ENCODE measurements at places on chromosomes 4 and X.

DNA sequence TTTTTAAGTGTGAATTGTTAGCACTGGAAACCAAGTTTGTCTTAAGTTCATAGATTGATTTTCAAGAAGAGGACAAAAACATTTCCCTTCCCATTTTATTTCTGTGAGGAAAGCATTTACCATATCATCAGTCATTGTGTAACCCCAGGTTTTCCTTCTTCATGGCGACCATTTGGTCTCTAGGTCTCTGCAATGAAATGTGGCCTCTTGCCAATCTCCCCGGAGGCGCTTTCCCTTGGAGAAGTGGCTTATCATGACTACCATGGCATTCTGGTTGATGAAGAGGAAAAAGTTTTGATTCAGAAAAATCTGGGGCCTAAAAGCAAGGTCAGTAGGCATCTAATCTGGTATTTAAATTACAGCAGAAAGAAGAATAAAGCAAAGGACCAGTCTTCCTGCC is 54.4 kb downstream of the ADD1 start:
- DNase-seq, result no peak

DNA sequence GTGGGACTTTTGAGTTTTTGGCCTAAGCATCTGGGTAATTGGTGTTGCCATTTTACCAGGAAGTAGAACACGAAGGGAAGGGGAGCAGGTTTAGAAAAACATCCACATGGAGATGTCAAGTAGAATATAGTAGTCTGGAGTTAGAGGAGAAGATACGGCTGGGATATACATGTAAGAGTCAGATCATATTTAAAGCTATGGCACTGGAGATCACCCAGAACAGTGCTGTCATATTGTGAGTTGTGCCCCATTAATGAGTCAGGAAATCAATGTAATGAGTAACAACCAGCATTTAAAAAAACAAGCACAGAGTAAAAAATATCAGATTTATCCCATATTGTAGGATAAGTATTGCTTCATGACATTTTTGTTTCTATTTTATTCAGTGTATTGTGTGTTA is 4.2 kb downstream of the GSTCD start:
- DNase-seq, result no peak

DNA sequence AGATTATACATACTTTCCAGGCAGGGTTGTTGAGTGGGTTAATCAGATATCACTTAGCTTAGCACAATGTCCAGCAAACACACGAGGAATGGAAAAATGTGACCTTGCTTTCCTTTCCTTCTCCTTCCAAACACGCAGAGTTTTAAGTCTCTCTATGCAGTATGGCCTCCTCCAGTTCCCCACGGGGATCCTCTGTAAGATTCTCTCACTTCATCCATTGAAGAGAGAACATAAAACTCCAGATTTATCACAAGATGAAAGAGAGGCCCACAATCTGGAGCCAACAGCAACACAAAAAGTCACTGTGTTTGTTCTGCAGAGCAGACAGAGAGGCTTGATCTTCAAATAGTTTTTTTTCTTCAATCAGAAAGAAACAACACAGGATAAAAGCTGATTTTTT is 336.8 kb upstream of the CLNK start:
- no peak for DNase-seq

DNA sequence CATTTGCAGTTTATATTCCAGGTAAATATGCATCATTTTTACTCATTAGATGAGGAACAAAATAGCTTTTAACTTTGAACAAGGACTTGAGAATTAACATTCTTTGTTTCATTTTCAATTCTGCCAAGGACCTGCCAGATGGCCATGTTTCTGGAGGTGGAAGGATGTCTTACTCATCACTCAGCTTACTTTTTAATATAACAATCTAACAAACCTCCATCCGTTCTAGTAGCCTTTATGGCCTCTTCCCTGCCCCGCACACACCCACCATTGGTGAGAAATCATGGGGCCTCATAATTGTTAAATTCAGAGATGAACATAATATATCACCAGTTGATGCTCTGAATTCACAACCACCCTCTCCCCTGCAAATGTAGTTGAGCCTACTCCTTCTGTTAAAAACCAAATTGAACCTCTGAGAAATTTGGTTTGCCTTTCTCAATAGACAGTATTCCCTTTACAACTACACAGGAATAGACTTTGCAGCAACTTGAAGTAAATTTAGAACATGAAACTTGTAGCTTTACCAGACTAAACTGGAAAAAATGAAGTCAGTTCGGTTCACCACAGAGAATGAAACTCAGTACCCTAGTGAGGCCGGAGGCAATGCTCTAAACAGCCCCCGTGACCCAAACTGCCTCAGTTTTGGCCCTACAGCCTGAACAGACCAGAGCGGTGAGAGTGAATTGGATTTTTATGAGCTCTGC is 50.1 kb upstream of the ACSL4 start:
- DNase-seq, result no peak

DNA sequence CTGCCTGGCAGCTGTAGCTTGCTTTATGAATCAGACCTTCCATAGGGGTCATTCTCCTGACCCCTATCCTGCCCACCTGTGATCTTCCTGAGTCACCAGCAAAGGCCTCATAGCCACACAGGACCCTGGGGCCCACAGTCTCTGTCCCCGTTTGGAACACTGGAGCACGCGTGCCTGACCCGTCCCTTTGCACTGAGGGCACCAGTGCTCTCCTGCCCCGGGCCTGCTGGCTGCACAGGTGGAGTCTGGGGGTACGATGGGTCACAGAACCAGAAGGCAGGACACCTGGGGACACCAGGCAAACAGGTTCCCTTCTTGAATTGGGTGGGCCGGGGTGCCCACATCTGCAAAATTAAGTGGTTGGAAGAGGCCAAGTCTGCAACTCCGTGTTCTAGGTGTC is 97.2 kb downstream of the CPZ start:
- no peak for DNase-seq

GRCh38 chr4:38534344-38535045 is 129.5 kb upstream of the KLF3 start:
- no peak for DNase-seq

GRCh38 chr4:121070696-121071639 is 1.4 kb downstream of the NDNF start:
- peak; percentile 40 for DNase-seq

DNA sequence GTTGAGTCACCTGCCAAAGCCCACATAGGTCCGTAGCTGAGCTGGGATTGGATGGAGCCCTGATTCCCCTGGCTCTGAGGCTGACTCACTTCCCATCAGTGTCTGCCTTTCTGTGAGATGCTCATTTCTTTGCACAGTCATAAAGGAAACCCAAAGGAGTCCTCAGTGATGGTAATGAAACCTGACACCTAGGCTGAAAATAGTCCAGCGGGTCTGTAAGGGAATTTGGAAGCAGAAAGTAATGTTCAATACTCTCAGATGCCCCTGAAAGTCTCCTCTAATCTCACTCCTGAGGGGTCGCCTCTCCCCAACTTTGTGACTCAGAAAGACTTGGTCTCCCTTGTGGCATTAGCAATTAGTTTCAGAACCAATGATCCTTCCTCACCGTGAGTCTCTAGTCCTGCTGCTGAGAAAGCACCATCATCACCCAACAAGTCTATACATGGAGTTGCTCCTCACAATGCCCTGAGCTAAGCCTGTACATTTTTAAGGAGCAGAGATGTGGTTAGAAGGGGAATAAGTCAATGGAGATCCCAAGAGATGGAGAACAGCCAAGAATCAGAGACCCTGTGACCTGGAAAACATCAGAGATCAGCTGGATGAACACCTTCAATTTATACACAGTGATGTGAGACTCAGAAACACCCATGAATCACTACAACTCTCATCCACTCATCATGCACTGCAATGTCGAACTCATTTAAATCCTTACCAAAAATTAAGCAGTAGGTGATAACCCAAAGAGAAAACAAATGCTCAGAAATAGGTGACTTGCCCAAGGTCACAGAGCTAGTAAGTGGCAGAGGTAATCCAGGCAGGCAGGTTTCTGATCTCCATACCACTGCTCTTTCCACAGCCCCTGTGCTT is 219.0 kb upstream of the CPEB2 start:
- no peak for DNase-seq

DNA sequence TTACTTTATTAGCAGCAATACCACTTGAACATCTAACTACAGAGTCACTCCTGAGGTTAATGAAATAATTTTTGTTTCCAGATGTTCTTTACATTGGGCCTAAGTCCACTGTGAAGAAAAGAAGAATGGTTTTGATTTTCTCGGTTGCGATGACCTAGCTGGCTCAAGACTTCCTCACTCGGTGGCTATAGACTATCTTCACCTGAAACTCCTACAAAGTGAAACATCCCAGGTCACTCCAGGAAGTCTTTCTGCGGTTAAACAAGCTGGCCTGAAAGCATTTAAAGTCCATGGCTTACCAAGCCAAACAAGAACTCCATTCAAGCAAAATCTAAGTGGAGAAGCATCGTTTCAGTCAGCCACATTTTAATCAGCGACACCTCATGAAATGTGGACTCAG is 13.7 kb upstream of the SORBS2 start:
- no peak for DNase-seq

DNA sequence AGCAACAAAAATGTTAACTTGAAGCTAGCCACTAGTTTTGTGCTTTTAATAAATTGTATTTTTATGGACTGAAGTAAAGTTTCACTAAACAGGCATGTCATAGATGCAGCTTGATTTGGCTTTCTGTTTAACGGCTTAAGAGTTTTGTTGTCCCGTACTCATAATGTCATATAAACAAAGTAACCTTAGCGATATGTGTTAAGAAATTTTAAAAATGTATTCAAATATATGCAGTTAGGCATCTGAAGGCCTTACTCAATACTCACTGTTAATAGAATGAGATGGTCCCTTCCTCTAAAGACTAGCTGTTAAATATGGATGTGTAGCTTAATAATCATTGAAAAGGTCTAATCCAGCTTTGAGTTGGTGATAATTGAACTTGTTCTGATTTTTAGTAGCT is 1.0 kb upstream of the SCLT1 start:
- DNase-seq, result no peak

GRCh38 chrX:103215425-103215991 is 600 bp downstream of the BEX4 start:
- DNase-seq, result no peak

DNA sequence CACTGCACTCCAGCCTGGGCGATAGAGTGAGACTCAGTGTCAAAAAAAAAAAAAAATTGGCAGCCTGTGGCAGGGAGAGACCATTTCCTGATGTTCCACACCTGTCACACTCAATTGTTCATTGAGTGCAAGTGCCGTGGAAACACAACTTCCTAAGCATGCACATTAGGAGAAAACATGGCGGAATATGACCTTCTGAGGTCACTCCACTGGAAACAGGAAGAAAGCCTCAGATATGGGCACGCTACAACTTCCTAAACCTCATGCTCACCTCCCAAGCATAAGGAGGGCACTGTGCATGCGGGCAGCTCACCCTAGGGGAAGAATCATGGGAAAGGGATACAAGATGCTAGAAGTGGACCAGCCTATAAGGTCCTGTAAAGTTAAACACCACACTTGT is 28.5 kb upstream of the CD99 start:
- DNase-seq, result no peak

GRCh38 chr4:144658903-144659302 is 12.9 kb downstream of the HHIP start:
- DNase-seq, result no peak

- no peak for DNase-seq
Observed at GRCh38 chr4:12265554-12265953, 836.9 kb upstream of the HS3ST1 start.

- no peak for DNase-seq
Observed at GRCh38 chrX:104135677-104136076, 21.1 kb downstream of the SLC25A53 start.

DNA sequence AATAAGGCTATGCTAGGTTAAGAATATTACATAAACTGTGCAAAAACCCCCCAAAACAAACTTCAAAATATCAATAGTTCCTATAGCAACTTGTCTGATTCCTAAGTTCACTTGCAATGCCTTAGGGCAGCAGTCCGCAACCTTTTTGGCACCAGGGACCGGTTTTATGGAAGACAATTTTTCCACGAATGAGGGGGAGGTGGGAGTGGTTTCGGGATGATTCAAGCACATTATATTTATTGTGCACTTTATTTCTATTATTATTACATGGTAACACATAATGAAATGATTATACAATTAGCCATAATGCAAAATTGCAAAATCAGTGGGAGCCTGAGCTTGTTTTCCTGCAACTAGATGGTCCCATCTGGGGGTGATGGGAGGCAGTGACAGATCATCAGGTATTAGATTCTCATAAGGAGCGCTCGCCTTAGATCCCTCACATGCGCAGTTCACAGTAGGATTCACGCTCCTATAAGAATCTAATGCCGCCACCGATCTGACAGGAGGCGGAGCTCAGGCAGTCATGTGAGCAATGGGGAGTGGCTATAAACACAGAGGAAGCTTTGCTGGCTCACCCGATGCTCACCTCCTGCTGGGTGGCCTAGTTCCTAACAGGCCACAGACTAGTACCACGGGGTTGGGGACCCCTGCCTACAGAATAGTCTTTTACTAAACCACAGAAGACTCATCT is 39.7 kb downstream of the ACOX3 start:
- DNase-seq, result no peak

- DNase-seq, result no peak
Observed at GRCh38 chr4:65646136-65646535, 24.2 kb downstream of the EPHA5 start.

DNA sequence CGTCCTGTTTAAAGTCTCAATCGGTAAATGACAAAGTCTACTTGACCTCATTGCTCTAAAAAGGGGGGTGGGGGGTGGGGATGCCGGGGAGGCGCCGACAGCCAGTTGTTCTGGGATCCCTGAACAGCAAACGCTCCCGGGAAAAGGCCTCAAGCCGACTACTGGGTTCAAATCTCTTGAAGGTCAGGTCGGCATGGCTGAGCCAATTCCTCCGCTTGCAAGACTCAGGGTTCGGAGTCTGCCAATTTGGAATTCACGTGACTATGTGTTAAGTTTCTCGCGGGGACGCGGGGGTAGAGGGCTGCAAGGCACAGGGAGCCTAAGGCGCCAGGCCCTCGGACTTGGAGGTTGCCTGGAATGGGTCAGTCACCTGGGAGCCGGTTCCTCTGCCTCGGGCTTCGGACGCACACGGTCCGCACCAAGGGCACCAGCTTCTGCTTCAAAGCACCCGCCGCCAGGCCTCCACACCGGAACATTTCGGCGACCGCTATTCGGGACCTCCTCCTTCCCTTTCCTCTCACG is 399 bp downstream of the AIFM1 start:
- no peak for DNase-seq

DNA sequence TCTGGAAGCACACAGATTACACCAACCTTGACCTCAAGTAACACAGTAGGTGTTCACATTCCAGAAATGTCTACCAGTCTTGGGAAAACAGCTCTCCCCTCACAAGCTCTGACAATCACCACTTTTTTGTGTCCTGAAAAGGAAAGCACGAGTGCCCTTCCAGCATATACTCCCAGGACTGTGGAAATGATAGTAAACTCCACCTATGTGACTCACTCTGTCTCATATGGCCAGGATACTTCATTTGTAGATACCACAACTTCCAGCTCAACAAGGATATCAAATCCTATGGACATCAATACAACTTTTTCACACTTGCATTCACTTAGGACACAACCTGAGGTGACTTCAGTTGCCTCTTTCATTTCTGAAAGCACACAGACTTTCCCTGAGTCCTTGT is 46.9 kb downstream of the ADGRG4 start:
- no peak for DNase-seq

GRCh38 chr4:77399831-77400230 is 205.8 kb upstream of the CXCL13 start:
- DNase-seq, result no peak

- DNase-seq, result peak; percentile 20
Observed at GRCh38 chr4:185566972-185567371, 31.7 kb upstream of the PDLIM3 start.
